Pancreas (tissue), 10 donors: ENCODE measurements at places on chromosomes 5 and 9.

GRCh38 chr5:131393498-131393968 lies 129.7 kb downstream of the CDC42SE2 start:
- no peaks in the 10 kb centered on the region for H3K27me3 ChIP-seq
- no peak overlapping the region for H3K27ac ChIP-seq
- H3K4me3 ChIP-seq, result no peak overlapping the region
- no peak for DNase-seq

GRCh38 chr9:76729980-76730737 lies 34.1 kb upstream of the PCA3 start:
- peaks cover 5% of the 10 kb centered on the region for H3K4me1 ChIP-seq
- no peaks in the 10 kb centered on the region for H3K36me3 ChIP-seq
- no peak overlapping the region for H3K4me3 ChIP-seq
- no peaks in the 10 kb centered on the region for H3K27me3 ChIP-seq
- no peak for DNase-seq

DNA sequence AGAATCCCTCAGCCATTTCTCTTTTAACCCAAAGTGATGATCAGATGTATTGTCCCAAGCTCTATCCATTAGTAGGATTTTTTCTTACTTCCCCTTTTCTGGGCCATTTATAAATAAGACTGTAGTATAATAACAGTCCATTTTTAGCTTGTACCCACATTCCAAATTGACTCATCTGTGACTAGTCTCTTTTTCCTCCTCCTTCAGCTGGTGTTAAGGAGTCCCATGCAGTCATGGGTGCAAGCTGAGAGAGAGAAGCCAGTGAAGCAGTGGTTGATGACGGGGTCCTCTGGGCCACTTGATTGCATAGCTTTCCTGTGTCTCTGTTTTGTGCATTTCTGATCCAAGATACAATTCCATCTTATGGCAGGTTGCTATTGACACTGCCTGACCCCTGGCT lies 476.0 kb upstream of the CD180 start:
- no peak for DNase-seq
- H3K27ac ChIP-seq, result no peak overlapping the region
- H3K36me3 ChIP-seq, result no peaks in the 10 kb centered on the region
- H3K27me3 ChIP-seq, result no peaks in the 10 kb centered on the region
- no peak overlapping the region for H3K4me3 ChIP-seq

- no peaks in the 10 kb centered on the region for H3K4me1 ChIP-seq
- H3K27ac ChIP-seq, result no peak overlapping the region
- no peaks in the 10 kb centered on the region for H3K27me3 ChIP-seq
Measured at GRCh38 chr5:160824301-160825001, 27.6 kb downstream of the ATP10B start.

- no peaks in the 10 kb centered on the region for H3K36me3 ChIP-seq
- peak; percentile 12 for DNase-seq
- H3K4me1 ChIP-seq, result peaks cover 9% of the 10 kb centered on the region
- no peaks in the 10 kb centered on the region for H3K27me3 ChIP-seq
Measured at GRCh38 chr9:68740561-68740960, 35.5 kb downstream of the PIP5K1B start.

GRCh38 chr5:115810761-115811160 lies 5.7 kb downstream of the CDO1 start:
- no peaks in the 10 kb centered on the region for H3K36me3 ChIP-seq
- H3K27ac ChIP-seq, result no peak overlapping the region
- H3K27me3 ChIP-seq, result no peaks in the 10 kb centered on the region

- no peaks in the 10 kb centered on the region for H3K27me3 ChIP-seq
- peaks cover 24% of the 10 kb centered on the region for H3K36me3 ChIP-seq
- H3K4me1 ChIP-seq, result no peaks in the 10 kb centered on the region
Measured at GRCh38 chr5:135348918-135349317, 50.1 kb downstream of the MACROH2A1 start.

GRCh38 chr5:59390074-59390659 lies 503.4 kb downstream of the PDE4D start:
- no peaks in the 10 kb centered on the region for H3K36me3 ChIP-seq

GRCh38 chr9:136881691-136882108 lies 4.6 kb upstream of the TRAF2 start:
- H3K4me1 ChIP-seq, result peaks cover 24% of the 10 kb centered on the region
- H3K27ac ChIP-seq, result peak overlapping the region; percentile 16
- H3K4me3 ChIP-seq, result no peak overlapping the region
- no peaks in the 10 kb centered on the region for H3K36me3 ChIP-seq
- no peaks in the 10 kb centered on the region for H3K27me3 ChIP-seq

GRCh38 chr5:73619606-73620333 lies 6.2 kb upstream of the ARHGEF28 start:
- H3K4me1 ChIP-seq, result peaks cover 8% of the 10 kb centered on the region
- no peaks in the 10 kb centered on the region for H3K36me3 ChIP-seq
- DNase-seq, result no peak
- no peak overlapping the region for H3K4me3 ChIP-seq

GRCh38 chr5:134257176-134257575 lies 31.3 kb upstream of the PPP2CA start:
- no peak overlapping the region for H3K27ac ChIP-seq
- no peaks in the 10 kb centered on the region for H3K27me3 ChIP-seq
- no peaks in the 10 kb centered on the region for H3K4me1 ChIP-seq
- no peak for DNase-seq
- no peak overlapping the region for H3K4me3 ChIP-seq
- no peaks in the 10 kb centered on the region for H3K36me3 ChIP-seq

- peak; percentile 72 for DNase-seq
- no peaks in the 10 kb centered on the region for H3K4me1 ChIP-seq
- no peaks in the 10 kb centered on the region for H3K36me3 ChIP-seq
- no peaks in the 10 kb centered on the region for H3K27me3 ChIP-seq
- no peak overlapping the region for H3K27ac ChIP-seq
Measured at GRCh38 chr5:95768731-95769130, 37.6 kb downstream of the RHOBTB3 start.

DNA sequence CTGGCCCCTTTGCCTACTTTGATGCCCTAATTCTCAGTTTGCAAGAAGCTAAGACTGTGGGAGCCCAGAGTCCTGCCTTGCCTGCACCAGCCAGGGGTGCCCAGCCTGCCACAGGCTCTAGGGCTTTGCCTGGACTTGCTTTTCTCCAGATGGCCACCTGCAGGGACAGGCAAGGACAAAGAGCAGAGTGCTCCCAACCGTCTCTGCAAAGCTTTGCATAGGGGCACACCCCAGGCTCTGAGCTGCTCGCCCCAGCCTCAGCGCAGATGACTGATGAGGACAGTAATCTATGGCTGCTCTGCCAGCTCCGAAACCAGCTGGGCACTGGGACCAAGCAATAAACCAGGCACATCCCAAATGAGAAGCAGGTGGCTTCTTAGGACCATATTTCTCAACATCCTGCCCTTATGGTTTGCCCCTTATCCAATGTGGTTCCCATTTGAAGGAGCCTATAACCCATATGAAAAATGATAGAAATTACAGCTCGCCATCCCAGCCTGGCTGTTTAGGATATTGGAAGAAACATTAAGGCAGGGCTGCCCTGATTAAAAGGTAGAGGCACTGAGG lies 25.4 kb upstream of the TCF7 start:
- no peak overlapping the region for H3K27ac ChIP-seq
- H3K27me3 ChIP-seq, result no peaks in the 10 kb centered on the region
- no peak for DNase-seq
- no peaks in the 10 kb centered on the region for H3K36me3 ChIP-seq
- H3K4me3 ChIP-seq, result no peak overlapping the region

- no peak overlapping the region for H3K27ac ChIP-seq
- H3K36me3 ChIP-seq, result no peaks in the 10 kb centered on the region
- H3K4me3 ChIP-seq, result no peak overlapping the region
Measured at GRCh38 chr5:61519728-61520277, 187.7 kb downstream of the ZSWIM6 start.

DNA sequence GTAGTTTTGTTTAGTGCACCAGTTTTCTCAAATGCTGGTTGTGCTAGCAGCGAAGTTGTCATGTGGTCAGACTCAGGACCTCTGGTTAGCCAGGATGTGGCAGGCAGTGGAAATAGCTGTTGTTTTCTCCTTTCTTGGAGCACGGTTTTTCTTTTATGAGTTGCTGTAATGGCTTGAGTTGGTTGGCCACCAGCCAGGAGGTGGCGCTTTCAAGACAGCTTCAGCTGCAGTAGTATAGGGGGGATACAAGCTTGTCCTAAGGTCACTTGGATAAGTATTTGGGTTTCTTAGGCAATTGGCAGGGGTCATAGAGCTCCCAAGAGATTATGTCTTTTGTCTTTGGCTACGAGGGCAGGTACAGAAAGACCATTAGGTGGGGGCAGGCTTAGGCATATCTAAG lies 274.2 kb upstream of the TARS1 start:
- no peaks in the 10 kb centered on the region for H3K27me3 ChIP-seq
- no peak overlapping the region for H3K4me3 ChIP-seq
- H3K27ac ChIP-seq, result no peak overlapping the region
- no peaks in the 10 kb centered on the region for H3K36me3 ChIP-seq
- DNase-seq, result no peak
- H3K4me1 ChIP-seq, result no peaks in the 10 kb centered on the region

GRCh38 chr5:61919920-61920319 lies 386.1 kb upstream of the KIF2A start:
- H3K36me3 ChIP-seq, result no peaks in the 10 kb centered on the region
- H3K4me1 ChIP-seq, result peaks cover 21% of the 10 kb centered on the region
- H3K27me3 ChIP-seq, result no peaks in the 10 kb centered on the region
- H3K4me3 ChIP-seq, result no peak overlapping the region
- peak; percentile 50 for DNase-seq
- peak overlapping the region; percentile 10 for H3K27ac ChIP-seq

DNA sequence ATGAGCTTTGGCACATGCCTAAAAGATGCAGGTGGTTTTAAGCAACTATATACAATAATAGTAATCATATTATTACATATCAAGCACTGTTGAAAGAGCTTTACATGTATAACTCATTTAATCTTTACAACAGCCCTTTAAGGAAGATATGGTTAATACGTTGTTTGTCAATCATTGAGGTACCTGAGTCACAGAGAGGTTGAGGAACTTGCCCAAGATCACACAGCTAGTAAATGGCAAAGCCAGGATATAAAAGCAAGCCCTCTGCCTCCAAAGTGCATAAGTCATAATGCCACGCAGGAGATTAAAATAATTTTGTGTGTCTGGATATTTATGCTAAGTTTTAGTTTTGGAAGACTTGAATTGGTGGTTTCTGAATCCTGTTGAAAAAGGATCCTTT lies 90.2 kb downstream of the DAPK1 start:
- H3K4me3 ChIP-seq, result no peak overlapping the region
- no peaks in the 10 kb centered on the region for H3K36me3 ChIP-seq
- no peak for DNase-seq
- H3K27me3 ChIP-seq, result no peaks in the 10 kb centered on the region
- H3K27ac ChIP-seq, result peak overlapping the region; percentile 38

DNA sequence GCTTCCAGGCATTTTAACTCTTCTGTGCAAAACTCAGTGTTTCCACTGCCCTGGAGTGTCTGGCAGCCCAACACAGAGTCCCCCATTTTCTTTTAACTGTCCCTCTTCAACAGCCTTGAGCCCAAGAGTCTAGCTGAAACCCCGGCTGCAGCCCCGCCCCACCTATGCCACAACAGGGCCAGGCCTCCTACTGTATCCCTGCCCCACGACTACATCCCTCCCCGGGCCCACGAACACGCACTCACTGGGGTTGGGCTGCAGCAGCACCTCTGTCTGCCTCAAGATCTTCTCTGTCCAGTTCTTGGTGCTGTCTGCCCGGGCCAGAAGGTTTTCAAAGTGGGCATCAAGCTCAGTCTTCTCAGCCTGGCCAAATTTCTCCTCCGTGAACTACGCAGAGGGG lies 6.1 kb downstream of the SH3GLB2 start:
- H3K4me1 ChIP-seq, result peaks cover 13% of the 10 kb centered on the region
- no peak for DNase-seq
- H3K36me3 ChIP-seq, result no peaks in the 10 kb centered on the region
- no peak overlapping the region for H3K27ac ChIP-seq
- H3K27me3 ChIP-seq, result no peaks in the 10 kb centered on the region

DNA sequence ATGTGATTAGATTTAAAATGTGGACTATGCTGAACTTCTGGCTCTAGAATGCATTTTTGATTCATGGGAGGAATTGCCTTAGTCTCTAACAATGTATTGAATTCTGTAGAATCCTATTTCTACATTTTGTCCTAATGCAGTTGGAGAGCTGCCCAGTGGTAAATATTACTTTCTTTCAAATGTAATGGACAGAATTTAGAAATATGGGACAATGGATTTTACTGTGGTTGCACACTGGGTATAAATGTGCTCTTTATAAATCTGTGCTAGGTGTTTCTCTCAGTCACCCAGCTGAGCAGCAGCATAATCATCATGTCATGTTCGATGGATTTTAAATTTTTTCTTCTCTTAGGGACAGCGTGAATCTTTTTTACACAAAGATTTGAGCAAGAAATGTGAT lies 141.7 kb downstream of the ADGRV1 start:
- no peaks in the 10 kb centered on the region for H3K36me3 ChIP-seq
- no peaks in the 10 kb centered on the region for H3K4me1 ChIP-seq
- H3K27me3 ChIP-seq, result no peaks in the 10 kb centered on the region
- H3K27ac ChIP-seq, result no peak overlapping the region
- no peak for DNase-seq
